Amniotic stem cell (primary cell): ENCODE measurements at places on chromosomes 6 and 20.

GRCh38 chr6:5345324-5345723 is 84.0 kb downstream of the FARS2 start:
- no peak for DNase-seq

- DNase-seq: no peak
Observed at GRCh38 chr6:6680526-6680925, 92.0 kb downstream of the LY86 start.

GRCh38 chr6:3022765-3023662 is 23.3 kb downstream of the NQO2 start:
- no peak for DNase-seq

DNA sequence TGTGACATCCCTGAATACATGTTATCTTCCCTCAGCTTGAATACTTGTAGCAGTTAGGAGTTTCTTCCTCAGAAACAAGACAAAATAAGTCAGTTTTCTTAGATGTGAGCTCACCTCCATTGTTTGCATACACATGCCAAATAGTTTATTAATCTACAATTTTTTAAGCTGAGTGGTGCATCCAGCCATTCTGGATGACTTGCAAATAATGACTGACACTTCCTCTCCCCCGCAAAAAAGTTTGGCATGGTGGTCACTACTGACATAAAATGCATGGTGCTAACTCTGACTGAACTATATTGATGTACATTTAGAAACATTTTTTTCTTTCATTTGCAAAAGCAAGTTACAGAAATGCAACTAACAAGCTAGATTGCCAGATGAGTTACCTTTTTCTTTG is 55.5 kb downstream of the CYB5R4 start:
- no peak for DNase-seq

DNA sequence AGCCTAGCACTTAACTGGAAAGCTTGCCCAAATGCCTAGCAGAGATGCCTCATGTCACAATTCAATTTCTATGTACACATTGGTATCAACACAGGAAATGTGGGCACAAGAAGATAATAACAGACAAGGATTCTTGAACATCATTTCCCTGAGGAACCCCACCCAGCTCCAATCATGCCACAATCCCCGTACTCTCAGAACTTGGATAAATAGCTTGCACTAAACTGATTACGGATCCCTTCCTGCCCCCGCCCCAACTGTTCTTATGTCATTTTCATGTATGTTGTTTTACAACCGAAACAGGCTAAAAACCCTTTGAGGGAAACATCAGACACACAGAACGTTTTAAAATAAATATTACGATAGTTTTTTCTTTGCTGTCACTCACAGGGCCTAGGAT is 87.1 kb downstream of the BACH2 start:
- no peak for DNase-seq

- no peak for DNase-seq
Observed at GRCh38 chr6:155521719-155522118, 66.1 kb upstream of the NOX3 start.

DNA sequence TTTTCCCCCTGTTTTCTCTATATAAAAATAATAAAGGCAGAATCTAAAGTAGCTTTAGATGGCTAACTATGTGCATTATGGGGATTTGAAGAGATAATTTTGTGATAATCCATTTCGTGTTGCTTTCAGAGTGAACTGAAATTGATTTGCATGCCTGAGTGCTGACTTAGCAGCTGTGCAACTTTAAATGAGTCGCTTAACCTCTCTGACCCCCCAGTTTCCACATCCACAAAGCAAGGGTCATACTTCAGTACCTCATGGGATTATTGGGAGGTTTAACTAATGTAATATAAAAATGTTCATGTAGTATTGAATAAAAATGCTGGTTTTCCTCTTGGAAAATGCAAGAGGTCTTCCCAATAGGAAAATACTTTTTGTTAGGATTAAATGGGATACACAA is 63.8 kb upstream of the FABP7 start:
- DNase-seq: no peak

GRCh38 chr6:26629359-26629758 is 30.2 kb downstream of the ZNF322 start:
- DNase-seq: no peak

DNA sequence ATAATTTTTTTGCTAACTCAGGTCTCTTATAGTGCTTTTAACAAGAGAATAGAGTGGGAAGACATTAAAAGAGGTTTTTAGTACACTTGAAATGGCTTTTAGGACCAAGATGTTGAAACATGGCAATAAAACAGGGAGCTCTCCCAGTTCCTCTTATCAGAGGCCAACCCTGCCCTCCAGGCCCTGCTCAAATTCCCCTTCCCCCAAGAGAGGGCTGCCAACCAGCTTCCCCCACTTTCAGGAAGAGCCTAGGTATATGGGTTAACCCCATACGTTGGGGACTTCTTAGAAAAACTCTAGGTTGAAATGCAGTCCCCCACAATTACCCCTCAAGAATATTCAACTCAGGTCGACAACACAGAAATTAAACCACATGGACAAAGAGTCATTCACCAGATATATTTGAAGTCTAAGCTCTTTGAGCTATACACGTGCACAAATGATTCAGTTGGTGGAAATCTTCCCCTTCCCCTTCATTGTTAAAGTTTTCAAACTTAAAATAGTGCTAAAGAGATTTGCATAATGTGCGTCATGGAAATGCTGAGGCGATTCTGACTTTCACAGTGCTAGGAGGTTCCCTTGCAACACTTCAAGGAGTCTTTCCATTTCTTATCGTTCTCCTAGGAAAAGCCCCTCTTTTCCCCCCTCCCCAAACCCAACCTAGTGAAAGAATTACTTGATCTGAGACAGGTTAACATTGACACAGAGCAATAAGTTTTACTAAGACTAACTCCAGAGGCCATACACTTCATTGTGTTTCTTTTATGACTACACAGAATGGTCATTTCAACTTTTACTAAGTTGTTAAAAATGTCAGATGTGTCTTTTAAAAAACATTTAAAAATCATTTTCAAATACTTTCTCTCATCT is 49.8 kb upstream of the ENPP5 start:
- DNase-seq: no peak

DNA sequence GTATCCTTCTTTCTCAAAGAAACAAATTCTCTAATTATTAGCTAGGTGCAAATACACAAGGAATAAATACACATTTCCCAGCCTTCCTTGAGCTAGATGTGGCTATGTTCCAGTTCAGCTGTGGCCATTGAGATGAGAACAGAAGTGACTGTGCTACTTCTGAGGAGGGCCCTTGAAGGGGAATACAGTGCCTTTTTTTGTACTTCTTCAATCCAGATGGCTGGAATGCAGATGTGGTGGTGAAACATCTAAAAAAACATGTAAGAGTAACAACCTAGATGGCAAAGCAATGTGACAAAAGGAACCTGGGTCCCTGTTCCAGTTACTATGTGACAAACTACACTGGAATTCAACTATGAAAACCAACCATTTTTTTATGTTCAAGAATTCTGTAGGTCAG is 115.4 kb upstream of the DST start:
- DNase-seq: no peak

GRCh38 chr6:136076496-136076895 is 173.6 kb downstream of the MTFR2 start:
- no peak for DNase-seq

- DNase-seq: no peak
Observed at GRCh38 chr6:68059899-68060298, 575.2 kb upstream of the ADGRB3 start.

GRCh38 chr6:133683308-133683580 is 205.7 kb upstream of the TCF21 start:
- no peak for DNase-seq

- DNase-seq: no peak
Observed at GRCh38 chr6:129599467-129599866, 110.5 kb downstream of the ARHGAP18 start.

GRCh38 chr6:35064290-35064689 is 76.8 kb downstream of the TCP11 start:
- DNase-seq: no peak

- DNase-seq: no peak
Observed at GRCh38 chr6:112535816-112536215, 188.7 kb downstream of the RFPL4B start.

DNA sequence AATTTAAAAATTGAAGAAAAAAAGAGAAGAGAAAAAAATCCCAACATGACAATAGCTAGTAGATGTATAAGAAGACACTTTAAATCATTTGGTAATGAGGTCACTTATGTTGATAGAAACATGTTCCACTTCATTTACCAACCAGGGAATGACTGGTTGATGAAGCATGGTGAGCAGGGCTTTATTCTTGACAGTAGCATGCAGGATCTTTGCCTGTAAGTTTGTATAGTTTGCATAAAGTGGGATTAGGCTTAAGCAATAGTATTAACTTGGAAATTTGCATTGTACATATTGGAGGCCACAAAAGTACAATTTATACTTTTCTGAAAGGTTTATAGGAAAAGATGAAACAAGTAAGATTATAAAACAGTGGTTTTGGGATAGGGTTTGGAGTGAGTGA is 67.0 kb downstream of the NOX3 start:
- no peak for DNase-seq

- no peak for DNase-seq
Observed at GRCh38 chr6:1689141-1689540, 79.4 kb downstream of the FOXC1 start.

- DNase-seq: no peak
Observed at GRCh38 chr20:12252793-12253192, 335.1 kb downstream of the BTBD3 start.

DNA sequence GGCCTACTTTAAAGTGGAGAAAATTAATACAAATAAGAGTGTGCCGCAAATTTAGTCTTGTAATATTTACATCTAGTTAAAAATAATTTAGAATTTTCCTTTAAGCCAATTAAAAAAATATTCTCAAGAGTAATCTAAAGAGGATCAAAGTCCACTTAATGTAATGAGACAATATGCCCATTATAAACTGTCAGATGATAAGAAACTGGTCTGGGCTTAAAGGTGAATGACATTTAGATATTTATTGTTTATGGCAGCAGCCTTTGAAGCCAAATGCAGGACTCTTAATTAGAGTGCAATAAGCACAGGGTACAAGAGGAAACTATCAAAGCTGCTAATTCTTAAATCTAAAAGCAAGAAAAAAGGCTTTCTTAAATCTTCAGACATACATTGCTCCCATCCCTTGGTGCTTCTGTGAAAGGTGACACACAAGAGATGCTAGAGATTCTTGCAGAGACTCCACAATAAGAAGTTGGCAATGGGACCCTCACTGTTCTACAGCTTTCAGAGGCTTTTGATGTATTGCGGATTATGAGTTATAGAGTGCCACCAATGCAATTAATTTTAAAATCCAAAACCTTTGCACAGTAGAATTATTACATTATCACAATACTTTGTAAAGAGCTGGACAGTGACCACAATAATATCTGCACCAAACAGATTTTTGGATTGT is 116.1 kb downstream of the MAN1A1 start:
- no peak for DNase-seq

GRCh38 chr20:658731-659291 is 5.8 kb upstream of the SRXN1 start:
- no peak for DNase-seq

- DNase-seq: no peak
Observed at GRCh38 chr6:105272786-105273185, 93.0 kb upstream of the POPDC3 start.

GRCh38 chr6:144145541-144145940 is 4.8 kb upstream of the STX11 start:
- no peak for DNase-seq

GRCh38 chr6:108707328-108707976 is 140.8 kb upstream of the ARMC2 start:
- DNase-seq: no peak

- no peak for DNase-seq
Observed at GRCh38 chr20:62679978-62680589, 28.6 kb upstream of the NTSR1 start.

GRCh38 chr6:106087548-106088325 is 1.6 kb downstream of the PRDM1 start:
- DNase-seq: no peak

DNA sequence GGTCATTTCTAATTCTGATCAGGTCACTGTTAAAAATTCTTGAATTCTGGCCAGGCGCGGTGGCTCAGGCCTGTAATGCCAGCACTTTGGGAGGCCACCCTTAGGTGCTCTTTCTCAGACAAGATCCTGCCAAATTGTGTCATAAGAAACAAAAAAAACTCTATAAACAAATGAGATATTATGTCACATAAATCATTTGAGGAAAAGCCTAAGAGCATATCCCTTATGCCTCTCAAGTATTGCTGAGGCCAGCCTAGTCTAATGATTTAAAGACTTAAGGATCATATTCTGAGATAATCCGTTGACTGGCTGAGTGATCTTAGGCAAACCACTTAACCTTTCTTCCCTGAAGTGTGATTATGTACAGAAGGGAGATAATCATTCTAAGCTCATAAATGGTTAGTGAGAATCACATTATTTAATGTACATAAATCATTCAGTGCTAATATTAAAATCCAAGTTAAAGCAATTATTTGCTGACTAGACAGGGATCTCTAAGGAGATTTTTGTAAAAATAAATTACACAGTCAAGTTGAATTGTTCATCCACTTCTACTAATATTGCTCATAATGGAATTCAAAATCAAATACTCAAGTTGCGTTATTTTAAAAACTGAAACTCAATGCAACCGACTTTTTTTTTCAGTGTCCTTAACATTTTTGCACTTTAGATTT is 365.4 kb downstream of the PHF3 start:
- DNase-seq: no peak

- no peak for DNase-seq
Observed at GRCh38 chr6:156618600-156619205, 158.5 kb upstream of the ARID1B start.

- DNase-seq: no peak
Observed at GRCh38 chr6:131015630-131016263, 47.3 kb downstream of the EPB41L2 start.
